ENCODE measurements at places on chromosomes 3 and 15.

- DNase-seq, result no peak
Observed at GRCh38 chr3:100993309-100993708, at the start of gene ABI3BP. ABI3BP (minus strand) TSS chr3:100993421; CDS start chr3:100993384, 37 bp downstream.

DNA sequence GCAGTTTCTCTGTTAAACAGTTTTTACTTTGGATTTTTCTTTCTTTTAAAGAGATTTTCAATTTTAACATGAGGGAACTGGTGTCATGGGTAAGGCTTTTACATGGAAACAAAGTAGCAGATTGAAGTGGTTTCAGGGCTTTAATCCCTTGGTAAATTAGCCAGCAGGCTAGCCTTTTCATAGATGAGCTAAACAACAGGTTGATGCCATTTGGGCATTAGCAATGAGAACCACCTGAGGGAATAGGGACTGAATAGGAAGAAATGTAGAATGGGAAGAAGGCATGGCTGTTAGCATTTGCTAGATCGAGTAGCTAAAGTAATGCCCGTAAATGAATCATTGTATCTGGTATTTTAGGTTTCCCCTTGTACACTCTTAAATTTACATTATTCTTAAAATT, 165.5 kb upstream of the MLF1 start:
- no peak for DNase-seq

- no peak for DNase-seq
Observed at GRCh38 chr3:85589145-85589544, 630.4 kb downstream of the CADM2 start.

DNA sequence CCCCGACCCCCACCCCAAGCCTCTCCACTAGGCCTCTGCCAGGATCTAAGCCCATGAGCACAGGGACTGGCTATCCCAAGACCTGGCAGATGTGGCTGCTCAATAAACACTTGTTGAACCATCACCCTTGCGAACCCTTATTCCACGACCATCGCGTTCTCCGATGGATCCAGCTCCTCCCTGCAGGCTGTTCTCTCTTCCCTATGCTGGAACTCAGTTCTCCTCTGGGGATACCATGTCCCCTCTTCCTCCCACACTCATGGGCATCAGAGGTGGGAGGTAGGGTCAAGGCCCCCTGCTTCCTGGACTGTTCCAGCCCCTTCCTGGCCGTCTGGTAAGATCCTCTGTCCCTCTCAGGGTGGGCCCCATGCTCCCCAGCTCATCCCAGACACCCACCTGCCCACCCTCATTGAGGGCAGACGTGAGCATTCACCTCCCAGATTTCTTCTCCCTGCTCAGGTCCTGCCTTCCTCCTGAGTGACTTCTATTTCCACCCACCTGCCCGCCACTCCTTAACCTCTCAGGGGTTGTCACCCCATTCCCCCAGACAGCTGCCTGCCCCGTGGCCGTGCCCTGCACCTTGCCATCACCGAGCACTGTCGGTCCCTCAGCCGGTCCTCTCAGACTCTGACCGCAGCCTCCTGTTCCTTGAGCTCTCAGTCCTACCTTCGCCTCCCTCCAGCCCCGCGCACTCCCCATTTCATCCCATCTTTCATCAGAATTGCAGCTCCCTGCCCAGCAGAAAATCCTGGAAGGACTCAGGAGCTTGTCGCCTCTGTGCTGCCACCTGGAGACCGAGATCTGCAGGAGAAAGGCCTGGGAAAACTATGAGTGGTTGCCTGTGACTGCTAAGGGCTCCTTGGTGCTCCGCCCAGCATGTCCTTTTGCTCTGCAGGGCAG, 42.0 kb downstream of the PML start:
- DNase-seq, result no peak

DNA sequence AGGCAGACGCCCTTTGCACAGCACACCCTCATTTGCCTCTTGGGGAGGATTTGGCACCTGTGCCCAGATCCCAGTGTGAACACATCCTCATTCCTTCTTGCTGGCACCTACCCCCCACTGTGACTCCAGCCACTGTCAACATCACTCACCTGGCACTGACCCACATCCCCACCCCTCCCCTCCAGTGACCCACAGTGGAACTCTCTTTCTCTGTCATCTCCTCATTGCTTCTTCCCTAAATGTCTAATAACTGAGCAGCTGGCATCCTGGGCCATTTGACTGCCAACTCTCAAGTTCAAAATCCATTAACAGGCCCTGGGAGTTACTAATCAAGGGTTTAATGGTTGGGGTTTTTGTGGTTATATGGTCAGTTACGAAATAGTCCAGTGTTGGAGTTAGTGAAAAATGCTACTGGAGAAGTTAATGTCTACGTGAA, 14.4 kb downstream of the SNAPC5 start:
- DNase-seq, result peak; percentile 48

- DNase-seq, result no peak
Observed at GRCh38 chr3:170523248-170523647, 62.6 kb downstream of the SLC7A14 start.

GRCh38 chr3:157091083-157091833, 68.7 kb downstream of the CCNL1 start:
- no peak for DNase-seq

DNA sequence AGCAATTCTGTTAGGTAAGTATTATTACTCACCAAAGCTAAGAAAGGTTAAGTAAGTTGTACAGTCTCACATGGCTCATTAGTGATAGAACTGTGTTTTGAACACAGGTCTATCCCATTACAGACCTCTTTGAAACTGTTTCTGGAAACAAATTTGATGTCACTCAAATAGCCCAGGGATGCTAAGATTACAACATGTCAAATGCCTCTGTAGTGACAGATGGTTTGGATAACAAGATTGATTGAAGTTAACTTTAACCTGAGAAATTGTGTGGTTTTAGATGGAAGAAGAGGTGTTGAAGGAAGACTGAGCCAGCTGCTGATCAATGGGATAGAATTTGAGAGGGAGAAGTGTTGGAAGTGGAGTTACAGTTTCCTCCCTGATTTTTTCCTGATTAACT, 72.5 kb downstream of the SYN2 start:
- no peak for DNase-seq

GRCh38 chr15:62547584-62547983, 382.5 kb upstream of the C2CD4B start:
- DNase-seq, result no peak

- no peak for DNase-seq
Observed at GRCh38 chr15:93467337-93467736, 378.3 kb upstream of the RGMA start.

DNA sequence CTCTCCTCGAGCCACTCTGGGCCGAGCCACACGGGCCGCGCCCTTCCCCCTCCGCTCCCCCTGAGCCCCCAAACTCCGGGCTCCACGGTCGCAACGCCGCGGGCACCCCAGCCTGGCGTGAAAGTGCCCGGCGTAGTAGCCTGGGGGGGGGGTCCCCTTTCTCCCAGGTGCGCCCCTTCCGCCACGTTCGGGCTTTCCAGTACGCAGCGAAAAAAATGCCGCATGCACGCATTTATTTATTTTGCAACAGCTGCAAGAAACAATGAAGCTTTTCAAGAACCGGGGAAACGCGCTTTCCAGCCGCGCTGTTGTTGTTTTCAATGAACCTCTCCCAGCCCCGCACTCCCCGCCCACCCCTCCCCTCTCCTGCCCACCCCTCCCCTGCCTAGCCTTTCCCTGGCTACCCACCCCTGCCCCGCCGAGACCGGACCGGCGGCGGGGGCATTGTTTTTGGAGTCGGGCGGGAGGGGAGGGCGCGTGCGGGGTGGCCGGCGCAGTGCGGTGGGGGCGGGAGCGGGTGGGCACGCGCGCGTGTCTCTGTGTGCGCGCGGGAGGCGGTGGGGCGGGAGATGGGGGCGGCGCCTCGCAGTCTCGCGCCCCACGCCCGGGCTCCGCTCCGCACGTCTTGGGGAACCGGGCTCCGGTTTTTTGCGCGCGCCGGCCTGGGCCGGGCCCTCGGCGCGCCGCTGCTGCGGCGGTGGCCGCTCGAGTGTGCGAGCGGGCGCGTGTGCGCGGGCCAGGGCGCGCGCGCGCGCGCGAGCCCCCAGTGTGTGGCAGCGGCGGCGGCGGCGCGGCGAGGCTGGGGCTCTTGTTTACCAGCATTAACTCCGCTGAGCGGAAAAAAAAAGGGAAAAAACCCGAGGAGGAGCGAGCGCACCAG, at the start of gene IGF1R:
IGF1R (plus strand) TSS at position 766 of the 880 bp plus-strand sequence. CDS start 1,043 bp downstream, outside the sequence.
- no peak for DNase-seq

DNA sequence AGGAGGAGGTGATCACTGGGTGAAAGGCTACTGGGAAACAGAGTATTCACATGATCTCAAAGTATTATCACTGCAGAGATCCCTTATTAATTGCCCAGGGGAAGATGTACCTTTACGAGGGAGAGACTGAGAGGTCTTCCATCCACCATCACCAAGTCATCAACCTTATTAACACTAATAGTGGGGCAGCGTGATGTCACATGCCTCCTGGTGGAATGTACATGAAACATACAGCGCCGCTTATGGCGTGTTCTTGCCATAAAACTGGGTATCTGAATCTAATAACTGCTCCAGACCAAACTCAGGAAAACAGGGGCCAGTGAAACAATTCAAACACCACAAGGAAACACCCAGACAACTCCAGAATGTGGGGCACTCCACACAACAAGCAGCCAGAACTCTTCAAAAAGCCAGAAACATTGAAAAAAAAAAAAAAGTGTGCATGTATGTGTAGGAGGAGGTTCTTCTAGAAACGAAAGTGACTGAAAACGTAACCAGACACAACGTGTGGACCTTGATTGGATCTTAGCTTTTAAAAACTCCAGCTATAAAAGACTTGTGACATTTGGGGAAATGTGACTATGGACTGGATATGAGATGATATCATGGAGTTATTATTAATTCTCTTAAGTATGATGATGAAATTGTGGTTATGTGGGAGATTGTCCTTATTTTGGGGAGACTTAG, 4.6 kb downstream of the STIMATE start:
- DNase-seq, result no peak

- no peak for DNase-seq
Observed at GRCh38 chr15:73964736-73965093, 27.4 kb downstream of the STOML1 start.

DNA sequence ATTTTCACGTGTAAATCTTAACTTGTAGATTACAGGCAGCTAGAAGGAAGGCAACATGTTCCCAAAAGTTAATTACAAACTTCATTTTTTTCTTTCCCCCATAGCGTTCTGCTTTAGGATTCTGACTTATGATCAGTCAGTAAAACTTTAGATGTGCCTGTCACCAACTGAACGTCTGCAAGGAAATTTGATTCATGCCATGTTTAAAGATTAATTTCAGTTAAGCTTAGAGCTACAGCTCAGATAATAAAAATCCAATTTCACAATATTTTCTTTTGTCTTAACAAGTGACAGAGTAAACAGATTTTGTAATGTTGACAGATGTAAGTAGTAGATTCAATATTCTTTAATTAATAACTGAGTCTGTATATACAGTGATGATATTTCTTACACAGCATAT, 253.1 kb downstream of the NFKBIZ start:
- no peak for DNase-seq

DNA sequence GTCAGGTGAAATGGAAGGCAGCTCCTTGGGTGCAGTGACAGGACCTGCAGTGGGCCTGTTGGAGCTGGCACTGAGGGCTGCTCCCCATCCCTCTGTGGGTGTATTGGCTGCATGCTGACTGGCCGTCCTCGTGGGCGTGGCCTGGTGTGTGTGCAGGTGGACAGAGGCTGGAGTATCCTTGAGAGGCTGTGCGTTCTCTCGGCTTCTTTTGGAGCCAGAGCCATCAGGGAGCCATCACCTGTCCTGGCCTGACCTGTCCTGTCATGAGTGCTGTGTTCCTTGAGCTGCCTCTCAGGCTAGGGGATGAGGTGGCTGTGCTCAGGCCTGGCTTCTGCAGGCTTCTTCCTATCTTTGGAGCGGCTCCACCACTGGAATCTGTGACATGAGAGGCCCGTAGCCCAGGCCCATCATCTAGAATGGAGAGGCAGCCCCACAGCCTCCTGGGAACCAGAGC, 61.5 kb downstream of the APBA2 start:
- DNase-seq, result no peak

- no peak for DNase-seq
Observed at GRCh38 chr3:18652781-18653180, 227.6 kb upstream of the SATB1 start.

DNA sequence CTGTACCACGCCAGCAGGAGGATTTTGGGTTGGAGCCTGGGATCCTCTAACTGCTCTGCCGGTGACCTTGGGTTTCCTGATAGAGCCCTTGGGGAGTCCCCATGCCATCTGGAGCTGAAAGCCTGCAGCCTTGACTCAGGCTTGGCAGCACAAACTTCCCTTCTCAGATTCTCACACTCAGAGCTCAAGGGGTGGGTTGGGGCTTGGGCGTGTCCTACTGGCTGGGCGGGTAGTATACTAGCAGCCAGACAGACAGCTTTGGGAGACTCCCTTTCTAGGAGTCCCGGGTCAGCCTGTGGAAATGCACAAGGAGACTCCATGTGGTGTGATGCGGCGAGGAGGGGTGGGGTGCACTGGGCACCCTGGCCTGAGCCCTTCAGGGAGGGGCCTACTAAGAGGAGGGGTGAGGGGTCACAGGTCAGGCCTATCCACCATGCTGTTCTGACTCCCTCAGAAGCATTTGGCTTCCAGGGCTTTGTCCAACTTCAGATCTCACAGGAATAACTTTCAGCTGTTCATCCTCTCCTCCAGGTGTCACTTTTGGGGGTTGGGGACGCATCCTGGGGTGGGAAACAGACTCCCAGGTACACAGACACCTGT, 21.6 kb upstream of the PLXNA1 start:
- DNase-seq, result peak; percentile 67

- DNase-seq, result no peak
Observed at GRCh38 chr3:31035681-31036080, 141.2 kb upstream of the GADL1 start.

- DNase-seq, result no peak
Observed at GRCh38 chr15:31306426-31307269, 20.0 kb upstream of the KLF13 start.

- no peak for DNase-seq
Observed at GRCh38 chr3:141129541-141130011, 78.4 kb downstream of the SPSB4 start.

GRCh38 chr3:15467227-15468181, 40.1 kb downstream of the EAF1 start:
- no peak for DNase-seq

- DNase-seq, result no peak
Observed at GRCh38 chr3:29639578-29640290, 358.9 kb downstream of the RBMS3 start.

GRCh38 chr3:50572801-50573371, 3.6 kb downstream of the HEMK1 start:
- DNase-seq, result no peak

DNA sequence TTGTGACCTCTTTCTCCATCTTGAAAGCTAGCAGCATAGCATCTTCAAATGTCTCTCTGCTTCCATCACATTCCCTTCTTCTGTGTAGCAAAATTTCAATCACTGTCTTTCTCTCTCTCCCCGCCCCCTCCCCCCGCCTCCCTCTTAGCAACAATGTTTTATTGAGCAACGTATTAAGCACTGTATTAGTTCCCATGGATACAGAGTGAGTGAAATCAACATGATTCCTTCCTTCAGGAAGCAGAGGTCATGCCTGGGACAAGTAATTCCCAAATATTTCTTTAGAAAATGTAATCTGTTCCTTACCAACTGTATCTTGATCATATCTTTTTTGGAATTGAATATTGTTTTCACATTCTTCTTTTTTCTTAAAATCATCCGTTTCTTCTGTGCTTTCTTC, 373.7 kb upstream of the NECTIN3 start:
- DNase-seq, result peak; percentile 11

All from GM04503 (cell line).